ENCODE measurements at places on chromosomes 12 and 14.

- DNase-seq, result no peak
Measured at GRCh38 chr14:69270795-69271708, 11.1 kb downstream of the GALNT16 start.

DNA sequence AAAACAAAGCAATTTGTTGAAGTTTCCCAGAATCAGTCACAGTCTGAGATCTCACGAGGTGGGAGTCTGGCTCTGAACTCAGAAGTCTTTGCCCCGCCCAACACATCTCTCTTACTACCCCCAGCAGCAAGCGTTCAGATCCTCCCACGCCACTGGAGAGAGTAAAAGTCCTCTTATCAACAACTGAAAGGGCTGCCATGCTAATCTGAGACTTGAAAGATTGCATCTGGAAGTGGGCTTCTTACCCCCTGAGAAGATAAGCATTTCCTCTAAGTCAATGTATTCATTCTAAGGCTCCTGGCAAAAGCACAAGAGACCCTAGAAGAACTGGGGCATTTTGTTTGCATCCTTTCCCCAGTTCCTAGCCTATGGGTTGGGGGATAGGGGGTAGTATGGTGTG lies 34.1 kb upstream of the STON2 start:
- no peak for DNase-seq

DNA sequence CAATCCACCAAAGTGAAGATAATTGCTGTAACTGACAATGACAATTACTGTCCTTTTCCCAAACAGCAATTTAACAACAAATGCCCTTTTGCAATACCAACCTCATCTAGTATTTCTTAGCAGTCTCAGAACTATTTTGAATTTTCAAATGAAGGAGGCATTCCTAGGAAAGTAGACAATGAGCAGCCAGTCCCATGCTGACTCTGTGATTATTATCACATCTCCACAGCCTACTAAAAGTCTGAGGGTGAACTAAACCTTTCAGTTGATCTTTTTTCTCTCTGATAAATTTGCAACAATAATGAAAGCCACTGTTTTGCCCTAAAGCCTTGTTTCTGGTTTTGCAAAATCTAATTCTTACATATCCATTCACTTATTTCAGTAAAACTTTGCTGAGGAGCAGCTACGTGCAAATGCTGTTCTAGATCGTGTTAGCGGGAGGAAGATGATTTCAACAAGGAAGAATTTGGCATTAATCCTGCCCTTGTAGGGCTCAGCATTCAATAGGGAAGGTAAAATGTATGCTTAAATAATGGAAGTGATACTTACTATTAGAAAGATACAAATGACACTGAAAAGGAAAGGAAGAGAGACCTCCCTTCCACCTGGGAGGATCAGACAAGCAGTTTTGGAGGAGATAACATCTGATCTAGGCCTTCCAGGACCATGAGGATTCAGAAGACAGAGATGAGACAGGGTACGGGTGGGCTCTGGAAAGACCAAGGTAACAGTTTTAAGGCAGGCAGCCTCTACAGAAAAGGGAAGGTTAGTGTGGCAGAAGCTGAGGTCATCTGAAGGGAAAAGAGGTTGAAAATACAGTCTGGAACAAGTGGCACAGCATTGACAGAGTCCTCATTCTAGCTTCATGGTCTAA lies 47.4 kb downstream of the SLC38A1 start:
- DNase-seq, result no peak

GRCh38 chr14:104135121-104135903 lies 3.1 kb upstream of the KIF26A start:
- DNase-seq, result peak; percentile 42

DNA sequence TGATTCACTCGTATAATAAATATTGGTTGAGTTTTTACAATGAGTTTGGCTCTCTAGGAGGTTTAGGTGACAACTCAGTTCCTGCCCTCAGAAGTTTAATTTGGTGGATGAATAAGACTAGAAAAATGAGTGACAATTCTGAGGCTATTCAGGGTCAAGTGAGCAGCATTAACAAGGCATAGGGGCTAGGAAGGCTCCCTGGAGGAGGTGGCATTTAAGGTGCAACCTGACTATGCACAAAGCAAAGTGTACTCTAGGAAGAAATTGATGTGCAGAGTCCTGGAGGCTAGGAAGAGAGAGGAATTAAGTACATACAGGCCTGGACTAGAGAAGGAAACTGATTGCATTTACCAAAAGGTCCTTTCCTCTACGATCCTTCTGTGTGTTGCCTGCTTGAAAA lies 440.3 kb downstream of the MED13L start:
- DNase-seq, result no peak

DNA sequence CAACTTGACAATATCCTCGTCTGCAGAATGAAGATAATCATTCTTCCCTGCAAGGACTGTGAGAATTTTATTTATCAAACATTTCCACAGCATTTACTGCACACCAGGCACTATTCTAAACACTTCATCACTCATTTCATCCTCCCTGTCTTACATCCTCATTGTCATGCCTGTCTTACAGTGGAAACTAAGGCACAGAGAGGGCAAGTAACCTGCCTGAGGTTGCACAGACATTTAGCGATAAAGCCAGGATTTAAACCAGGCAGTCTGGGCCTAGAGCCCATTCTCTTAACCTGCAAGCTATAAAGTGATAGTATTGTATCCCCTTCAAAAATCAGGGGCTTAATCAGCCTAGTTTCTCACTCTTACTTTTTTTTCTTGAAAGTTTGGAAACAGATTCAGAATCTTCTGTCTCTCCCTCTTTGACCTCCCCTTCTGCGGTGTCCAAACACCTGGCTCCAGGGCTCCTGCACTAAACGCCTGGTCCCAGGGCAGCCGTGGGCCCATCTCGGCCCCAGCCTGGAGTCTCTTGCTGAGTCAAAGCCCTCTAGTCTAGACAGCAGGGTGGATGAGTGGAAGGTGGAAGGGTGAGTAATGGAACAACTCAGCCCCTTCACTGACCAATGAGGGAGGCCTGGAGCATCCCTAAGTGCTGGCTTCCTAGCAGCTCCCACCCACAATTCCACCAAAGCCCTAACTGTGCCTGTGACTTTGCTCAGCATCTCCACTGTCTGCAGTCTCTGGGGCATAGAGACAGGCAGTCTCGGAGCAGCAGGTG lies 12.5 kb downstream of the ISM2 start:
- DNase-seq, result no peak

DNA sequence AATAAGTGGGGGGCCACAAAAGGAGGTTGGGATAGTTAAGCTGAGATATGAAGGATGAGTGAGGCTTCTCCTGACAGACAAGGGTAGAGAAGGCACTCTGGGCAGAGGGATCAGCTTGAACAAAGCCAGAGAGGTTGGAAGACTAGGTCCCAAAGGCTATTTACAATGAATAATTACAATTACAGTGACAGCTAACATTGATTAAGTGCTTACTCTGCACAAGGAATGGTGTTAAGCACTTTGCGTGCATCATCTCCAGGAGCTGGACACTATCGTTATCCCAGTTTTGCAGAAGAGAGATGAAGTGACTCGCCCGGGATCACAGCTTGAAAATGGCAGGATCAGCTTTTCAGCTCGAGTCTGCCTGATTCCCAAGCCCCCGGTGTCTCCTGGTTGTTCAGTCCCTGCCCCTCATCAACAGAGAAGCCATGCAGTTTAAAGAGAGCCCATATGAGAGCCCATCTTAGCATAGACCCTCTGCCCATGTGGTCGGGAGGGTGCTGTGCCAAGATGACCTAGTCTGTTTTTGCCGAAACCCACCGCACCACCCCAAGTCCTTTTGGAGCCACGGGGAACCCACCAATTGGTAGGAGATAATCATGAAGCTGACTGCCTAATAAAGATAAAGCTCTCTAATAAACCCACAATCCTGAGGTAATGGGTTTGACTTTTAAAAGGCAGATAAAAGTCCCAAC lies 89.9 kb upstream of the HSPB8 start:
- no peak for DNase-seq

GRCh38 chr14:77561881-77562280 lies 54.6 kb downstream of the SPTLC2 start:
- no peak for DNase-seq

- no peak for DNase-seq
Measured at GRCh38 chr12:126998747-126999285, 1268.2 kb upstream of the TMEM132C start.

DNA sequence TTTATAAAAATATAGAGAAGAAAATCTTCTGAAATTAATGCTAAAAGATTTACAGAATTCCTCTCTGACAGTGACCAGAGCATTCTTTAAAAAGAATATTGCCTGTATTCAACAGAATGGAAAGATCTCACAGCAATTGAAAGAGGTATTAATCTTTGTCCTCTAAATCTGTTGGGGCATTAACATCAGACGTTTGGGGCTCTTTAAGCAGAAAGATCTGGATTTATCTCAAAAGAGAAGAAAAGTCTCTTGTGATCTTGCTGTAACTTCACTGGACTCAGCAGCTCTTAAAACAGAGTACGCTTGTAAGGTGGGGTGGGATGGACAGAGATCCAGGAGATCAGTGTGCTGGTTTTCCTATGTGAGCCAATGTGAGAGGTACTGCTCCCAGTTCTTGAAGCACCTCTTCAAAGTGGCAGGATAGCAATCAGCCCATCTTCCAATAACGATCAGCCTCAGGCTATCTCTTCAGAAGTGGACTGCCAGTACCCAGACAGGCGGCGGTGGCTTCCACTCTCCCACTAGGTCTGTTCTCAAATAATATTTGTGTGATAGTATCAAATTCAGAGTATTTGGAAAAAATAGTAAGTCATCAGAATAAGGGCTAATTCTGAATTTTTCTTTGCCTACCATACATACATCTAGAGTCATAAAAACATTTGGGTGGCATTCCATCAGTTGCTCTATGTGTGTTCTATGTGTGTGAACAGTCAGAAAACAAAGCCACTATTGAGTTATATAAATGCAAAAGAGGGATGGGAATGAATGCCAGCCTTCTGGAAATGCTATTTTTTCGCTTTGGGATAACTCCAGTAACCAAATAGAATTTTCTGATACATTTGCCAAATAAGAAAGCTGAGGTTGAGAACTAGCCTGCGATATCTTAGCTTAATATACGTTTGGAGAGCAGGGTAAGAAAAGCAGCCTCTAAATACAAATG lies 237.4 kb upstream of the RGS6 start:
- DNase-seq, result no peak

DNA sequence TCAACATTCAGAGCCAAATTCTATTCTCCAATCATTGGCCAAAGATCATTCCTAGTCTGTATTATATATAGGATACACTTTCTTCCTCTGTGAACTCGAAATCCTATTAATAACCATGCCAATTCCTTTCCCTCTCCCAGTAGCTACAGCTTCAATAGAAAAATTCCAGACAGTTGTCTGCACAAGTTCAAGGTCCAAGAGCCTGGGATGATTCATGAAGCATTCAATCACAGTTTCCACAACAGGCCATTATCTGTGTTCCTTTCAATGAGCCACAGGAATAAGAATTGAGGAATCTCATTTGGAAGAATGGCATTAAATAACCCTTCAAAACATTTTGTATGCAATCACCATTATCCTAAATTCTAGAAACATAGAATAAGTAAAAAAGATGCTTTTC lies 437.4 kb downstream of the RMST start:
- DNase-seq, result no peak

DNA sequence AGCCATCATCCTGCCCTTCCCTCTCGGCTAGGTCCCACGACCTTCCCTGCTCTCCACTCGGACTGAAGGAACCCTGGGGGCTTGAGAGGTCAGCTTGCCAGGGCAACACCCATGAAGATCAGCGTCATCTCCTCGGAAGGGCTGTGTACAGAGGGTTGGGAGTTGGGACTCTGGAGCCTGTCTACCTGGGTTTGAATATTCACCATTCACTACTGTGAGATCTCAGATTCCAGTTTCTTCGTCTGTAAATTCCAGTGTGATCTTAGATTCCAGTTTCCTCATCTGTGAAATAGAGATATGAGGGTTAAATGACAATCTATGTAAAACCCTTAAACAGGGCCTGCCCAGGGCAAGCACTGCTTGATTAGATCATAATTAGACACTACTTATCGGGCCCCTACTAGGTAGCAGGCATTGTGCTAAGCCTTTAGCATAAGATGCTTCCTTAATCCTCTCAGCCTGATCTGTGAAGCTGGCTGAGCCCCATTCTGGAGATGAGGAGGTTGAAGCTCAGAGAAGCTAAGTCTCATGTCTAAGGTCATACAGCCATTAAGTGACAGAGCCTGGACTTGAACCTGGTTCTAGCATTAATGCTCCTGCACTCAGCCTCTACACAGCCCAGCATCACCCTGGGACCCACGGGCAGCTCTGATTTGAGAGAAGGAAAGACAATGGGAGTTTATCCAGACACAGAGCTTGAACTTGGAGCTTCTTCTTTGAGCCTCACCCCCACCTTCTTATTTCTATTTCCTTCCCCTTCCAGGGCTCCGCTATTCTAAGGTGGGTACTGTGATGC lies 612 bp upstream of the ZDHHC22 start:
- no peak for DNase-seq

- no peak for DNase-seq
Measured at GRCh38 chr12:89286501-89286900, 65.8 kb downstream of the DUSP6 start.

DNA sequence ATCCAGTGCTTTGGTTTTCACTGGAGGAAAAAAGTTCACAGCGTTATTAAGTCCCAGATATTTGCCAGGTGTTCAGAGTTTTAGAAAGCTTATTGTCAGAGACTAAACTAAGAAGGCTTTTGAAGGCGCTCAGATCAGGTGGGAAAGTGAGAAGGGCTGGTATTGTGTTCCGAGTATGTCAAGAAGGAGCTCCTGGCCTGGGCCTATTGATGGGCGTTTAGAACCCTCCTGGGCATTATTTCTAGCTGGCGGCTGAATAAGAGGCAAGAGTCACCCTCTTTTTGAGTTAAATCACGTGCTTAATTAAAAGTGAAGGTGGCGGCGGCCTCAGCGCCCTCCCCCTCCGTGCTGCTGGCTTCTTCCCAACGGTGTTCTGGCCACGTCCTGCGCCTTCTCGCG lies 20.9 kb upstream of the GNS start:
- DNase-seq, result no peak

GRCh38 chr14:24362241-24362960 lies 5.6 kb upstream of the NFATC4 start:
- no peak for DNase-seq

- DNase-seq, result no peak
Measured at GRCh38 chr12:16218934-16219751, 58.3 kb downstream of the SLC15A5 start.

DNA sequence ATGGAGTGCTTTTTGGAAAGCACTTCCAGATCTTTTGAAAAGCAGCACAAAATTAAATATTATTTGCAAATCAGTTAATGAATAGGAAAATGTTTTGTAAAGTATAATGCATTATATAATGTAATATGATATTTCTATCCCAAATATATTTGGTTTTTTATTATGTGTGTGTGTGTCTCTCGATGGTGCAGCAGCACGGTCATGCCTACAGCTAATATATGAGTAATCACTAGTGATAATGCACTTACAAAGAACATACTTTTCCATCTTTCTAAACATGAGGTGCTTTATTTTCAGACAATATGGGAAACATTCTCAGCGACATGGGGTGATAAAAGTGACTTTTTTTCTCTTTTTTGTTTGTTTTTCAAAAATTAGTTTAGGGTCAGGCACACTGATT lies 1.3 kb upstream of the EEA1 start:
- no peak for DNase-seq

- DNase-seq, result no peak
Measured at GRCh38 chr14:72463291-72463866, 430.5 kb downstream of the DPF3 start.

- DNase-seq, result no peak
Measured at GRCh38 chr12:132686825-132687210, 324 bp downstream of the POLE start.

All from aorta (tissue), 5 donors.